Stimulated activated CD8-positive, alpha-beta memory T cell treated with anti-CD3 and anti-CD28 coated beads, Interleukin-7, amount 100 ng/mL, for 1 hour (primary cell): ENCODE measurements at places on chromosomes 2 and 18.

GRCh38 chr18:57128220-57128932, 18.5 kb upstream of the BOD1L2 start:
- DNase-seq, result no peak

DNA sequence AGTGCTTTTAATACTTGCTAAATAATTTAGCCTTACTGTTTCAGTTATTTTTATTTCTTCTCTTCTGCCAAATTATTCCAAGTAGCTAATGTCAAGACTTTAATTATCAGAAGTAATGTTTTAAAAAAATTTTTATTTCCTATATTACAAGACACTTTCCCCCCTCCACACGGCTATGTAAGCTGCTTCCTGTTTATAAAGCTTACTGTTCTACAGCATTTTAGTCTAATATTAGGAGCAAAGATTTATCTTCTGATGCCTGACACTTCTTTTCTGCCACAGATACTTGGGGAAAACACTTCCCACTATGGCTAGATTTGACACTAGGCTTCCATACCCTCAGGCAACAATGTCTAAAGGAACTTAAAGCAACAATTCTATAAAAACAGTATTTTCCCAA, 62.3 kb downstream of the ROCK1 start:
- no peak for DNase-seq

GRCh38 chr2:46068636-46069035, 228.6 kb upstream of the EPAS1 start:
- DNase-seq, result no peak

- DNase-seq, result no peak
These were observed 884.4 kb upstream of the KLHL29 start for GRCh38 chr2:22500555-22500935.

- DNase-seq, result no peak
These were observed 66.0 kb upstream of the SCN7A start for GRCh38 chr2:166560022-166560421.

DNA sequence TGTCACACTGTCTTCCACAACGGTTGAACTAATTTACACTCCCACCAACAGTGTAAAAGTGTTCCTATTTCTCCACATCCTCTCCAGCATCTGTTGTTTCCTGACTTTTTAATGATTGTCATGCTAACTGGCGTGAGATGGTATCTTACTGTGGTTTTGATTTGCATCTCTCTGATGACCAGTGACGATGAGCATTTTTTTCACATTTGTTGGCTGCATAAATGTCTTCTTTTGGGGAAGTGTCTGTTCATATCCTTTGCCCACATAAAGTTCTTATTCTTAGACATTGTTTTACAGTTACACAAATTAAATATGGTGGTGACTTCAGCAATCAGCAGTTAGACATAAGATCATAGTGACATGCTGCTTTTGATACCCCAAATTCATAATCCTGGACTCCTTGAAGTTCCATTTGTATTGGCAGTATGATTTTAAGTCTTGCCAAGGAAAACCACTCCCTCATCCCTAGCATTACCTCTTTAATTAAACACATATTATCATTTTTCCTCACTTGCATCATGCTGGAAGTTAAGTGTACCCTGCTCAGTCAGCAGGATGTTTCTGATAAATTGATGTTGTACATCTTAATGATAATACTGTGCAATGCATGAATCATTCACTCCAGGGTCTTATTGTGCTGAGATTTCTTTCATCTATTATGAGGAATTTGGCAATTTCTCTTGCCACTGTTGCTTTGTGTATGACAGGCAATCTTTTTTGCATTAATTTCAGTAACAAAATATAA, 67.6 kb upstream of the STAT1 start:
- DNase-seq, result no peak

- no peak for DNase-seq
These were observed 57.3 kb upstream of the RND3 start for GRCh38 chr2:150544731-150545130.
